ENCODE measurements at places on chromosomes 1 and 21.

GRCh38 chr1:201732351-201732750 is 96.6 kb upstream of the IPO9 start:
- no peak for DNase-seq

GRCh38 chr1:76055987-76056386 is 18.6 kb upstream of the ST6GALNAC3 start:
- DNase-seq = no peak

- no peak for DNase-seq
Measured at GRCh38 chr1:220431554-220432239, 96.2 kb upstream of the MARK1 start.

DNA sequence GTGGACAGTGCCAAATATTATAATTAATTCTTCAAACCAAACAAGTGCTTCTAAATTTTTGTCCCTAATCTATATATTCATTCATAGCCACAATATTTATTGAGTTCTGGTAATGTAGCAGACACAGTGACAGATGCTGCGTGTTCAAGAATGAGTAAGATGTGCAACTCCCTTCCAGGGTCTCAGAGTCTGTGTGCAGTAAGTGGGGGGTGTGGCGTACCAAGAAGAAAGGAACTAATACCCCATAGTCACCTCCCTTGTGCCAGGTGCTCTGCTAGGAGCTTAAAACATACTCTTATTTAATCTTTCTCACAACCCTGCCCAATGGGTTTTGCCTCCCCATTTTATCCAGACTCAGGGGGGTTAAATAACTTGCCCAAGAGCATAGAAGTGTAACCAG is 358.7 kb downstream of the BARHL2 start:
- no peak for DNase-seq

DNA sequence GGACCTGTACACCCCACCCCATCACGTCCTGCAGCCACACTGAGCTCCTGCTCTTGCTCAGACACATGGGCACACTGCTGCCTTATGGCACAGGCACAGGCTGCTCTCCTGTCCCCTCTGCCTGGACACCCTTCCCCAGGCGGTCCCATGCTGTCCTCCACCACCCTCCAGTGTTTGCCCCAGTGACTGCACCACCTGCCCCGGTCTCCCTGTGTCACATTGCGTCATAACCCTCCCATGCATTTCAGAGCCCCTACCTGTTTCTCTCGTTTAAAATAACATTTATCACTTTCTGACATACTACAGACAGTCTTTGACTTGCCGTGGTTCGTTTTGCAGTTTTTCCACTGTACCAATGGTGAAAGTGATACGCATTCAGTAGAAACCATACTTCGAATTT is 159.2 kb downstream of the CAMTA1 start:
- no peak for DNase-seq

DNA sequence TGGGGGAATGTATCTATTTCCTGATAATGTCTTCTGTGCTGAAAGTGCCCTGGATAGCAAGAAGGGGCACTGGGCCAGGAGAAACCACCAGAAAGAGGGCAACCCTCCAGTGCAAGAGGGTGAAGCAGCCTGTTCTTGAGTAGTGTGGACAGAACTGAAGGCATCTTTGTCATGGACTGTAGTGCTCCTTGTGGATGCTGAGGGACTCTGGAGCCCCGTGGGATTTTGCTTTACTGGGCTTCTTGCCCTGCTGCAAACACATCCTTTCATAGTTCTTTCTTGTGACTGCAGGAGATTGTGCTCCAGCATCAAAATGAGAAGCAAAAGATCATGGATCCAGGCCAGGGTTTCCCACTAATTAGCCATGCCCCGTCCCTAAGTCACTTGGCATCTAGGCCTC is 300.6 kb downstream of the ZNF326 start:
- DNase-seq = no peak

GRCh38 chr1:85118751-85119150 is 70.5 kb upstream of the MCOLN3 start:
- no peak for DNase-seq

- DNase-seq = no peak
Measured at GRCh38 chr1:99648107-99648506, 2.2 kb downstream of the PALMD start.

GRCh38 chr1:157106813-157107189 is 7.2 kb upstream of the ETV3L start:
- DNase-seq = no peak

GRCh38 chr1:234561319-234561718 is 48.7 kb downstream of the IRF2BP2 start:
- no peak for DNase-seq

- DNase-seq = no peak
Measured at GRCh38 chr1:190476806-190477205, 858 bp downstream of the BRINP3 start.

- no peak for DNase-seq
Measured at GRCh38 chr1:91736715-91737615, 149.0 kb downstream of the TGFBR3 start.

DNA sequence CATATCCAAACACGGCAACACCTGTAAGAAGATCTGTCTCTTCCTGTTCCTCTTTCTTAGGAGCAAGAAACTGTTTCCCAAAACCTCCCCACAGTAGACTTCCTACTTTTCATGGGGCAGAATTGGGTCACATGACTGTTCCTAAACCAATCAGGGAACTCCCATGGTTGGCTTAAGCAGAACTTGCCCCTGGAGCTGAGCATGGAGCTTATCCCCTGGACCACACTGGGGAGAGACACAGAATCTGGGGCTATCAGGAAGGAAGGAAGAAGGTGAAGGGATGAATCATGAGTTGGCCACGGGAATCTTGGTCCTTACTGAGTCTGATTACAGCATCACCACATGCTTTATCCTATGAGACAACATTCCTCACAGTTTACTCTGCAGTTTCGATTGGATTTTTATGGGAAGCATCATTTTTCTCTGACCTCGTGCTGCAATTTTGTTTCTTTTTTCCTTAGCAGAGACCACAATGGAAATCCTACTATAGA is 81.8 kb downstream of the CDC7 start:
- no peak for DNase-seq

- DNase-seq = no peak
Measured at GRCh38 chr1:214503553-214503952, 47.8 kb downstream of the PTPN14 start.

GRCh38 chr1:160659566-160659965 is 12.7 kb upstream of the SLAMF1 start:
- DNase-seq = no peak

DNA sequence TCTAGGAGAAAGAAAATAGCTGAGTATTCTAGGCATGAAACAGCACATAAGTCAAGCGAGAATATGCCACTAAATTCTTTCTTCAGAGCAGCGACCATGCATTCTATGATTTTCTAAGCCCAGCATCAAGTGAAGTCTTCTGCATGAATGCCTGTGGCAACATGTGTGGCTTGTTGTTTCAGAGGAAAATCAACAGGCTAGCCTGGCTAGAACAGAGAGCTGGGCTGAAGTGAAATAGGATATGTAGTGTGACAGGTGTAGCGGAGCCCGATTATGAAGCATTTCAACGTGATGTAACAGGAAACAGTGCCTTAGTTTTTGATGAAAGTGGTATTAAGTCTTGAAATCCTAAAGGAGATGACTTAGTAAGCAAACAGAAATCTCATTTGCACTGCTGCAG is 7.0 kb downstream of the CSDE1 start:
- no peak for DNase-seq

DNA sequence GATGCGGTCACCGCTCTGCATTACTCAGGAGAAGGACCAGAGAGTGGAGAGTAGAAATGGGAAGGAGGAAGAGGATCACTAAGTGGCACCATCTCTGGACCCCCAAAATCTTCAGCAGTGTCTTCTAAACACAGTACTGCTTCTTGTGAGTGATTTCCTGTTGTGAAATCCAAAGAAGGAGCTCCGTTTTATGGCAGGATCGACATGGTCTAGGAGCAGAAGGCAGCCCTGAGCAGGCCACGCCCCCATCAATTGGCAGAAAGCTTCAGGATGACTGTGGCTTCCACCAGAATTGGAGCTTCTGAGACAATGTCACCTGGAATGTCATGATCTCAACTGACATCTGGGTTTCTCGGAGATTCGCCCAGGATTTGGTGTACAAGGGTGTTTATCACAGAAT is 171.5 kb downstream of the ADSS2 start:
- no peak for DNase-seq

DNA sequence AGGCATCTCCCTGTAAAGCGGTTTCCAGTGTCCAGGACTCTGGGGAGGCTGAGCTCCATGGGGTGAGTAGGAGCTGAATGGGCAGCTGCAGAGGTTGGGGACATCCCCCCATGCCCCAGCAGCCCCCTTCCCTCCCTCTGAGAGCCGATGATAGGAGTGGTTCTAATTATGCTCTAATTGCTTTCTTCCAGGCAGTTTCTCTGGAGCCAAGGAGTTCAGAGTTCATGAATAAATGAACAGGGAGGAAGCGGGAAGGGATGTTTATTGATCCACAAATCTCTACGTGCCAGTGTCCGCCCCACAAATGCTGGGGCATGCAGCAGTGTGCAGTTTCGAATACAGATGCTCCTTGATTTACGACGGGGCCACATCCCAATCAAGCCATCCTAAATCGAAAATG is 15.6 kb downstream of the NKAIN1 start:
- no peak for DNase-seq

GRCh38 chr21:32929633-32930038 is 96.1 kb upstream of the OLIG2 start:
- no peak for DNase-seq

DNA sequence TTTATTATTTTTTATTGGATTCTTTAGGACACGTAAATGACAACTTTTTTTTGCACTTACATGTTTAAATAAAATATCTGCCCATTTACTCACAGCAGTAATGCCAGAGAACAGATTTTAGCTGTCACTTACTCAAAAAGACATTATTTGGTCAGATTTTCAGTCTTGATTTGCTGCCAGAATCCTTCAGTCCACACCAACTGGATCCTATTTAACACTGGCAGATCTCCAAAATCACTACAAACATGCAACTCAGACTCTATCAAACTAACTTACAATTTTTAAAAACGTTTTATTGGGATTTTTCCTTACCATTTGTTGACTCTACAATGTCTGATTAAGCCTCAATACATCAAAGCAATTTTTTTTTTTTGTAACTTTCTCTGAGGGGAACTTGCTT is 11.1 kb downstream of the ATP6V1G3 start:
- DNase-seq = no peak

DNA sequence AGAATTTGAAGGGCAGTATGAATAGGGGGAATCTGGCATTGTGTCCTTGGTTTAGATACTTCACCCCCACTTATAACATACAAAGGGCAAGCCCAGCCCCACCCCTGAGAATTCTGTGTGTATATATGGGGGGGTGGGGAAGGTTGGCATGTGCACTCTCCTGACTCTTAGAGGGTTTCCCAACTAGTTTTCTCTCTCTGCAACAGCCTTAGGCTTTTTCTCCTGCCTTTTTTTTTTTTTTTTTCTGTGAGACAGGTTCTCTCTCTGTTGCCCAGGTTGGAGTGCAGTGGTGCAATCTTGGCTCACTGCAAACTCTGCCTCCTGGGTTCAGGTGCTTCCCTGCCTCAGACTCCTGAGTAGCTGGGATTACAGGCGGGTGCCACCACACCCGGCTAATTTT is 2.9 kb upstream of the ZBED6 start:
- DNase-seq = no peak

- DNase-seq = no peak
Measured at GRCh38 chr1:34973326-34973725, 11.8 kb downstream of the TMEM35B start.
